ENCODE measurements at places on chromosomes 16 and 17.
A peak's percentile ranks its signal among the peaks of the same experiment; 100 is the strongest.

DNA sequence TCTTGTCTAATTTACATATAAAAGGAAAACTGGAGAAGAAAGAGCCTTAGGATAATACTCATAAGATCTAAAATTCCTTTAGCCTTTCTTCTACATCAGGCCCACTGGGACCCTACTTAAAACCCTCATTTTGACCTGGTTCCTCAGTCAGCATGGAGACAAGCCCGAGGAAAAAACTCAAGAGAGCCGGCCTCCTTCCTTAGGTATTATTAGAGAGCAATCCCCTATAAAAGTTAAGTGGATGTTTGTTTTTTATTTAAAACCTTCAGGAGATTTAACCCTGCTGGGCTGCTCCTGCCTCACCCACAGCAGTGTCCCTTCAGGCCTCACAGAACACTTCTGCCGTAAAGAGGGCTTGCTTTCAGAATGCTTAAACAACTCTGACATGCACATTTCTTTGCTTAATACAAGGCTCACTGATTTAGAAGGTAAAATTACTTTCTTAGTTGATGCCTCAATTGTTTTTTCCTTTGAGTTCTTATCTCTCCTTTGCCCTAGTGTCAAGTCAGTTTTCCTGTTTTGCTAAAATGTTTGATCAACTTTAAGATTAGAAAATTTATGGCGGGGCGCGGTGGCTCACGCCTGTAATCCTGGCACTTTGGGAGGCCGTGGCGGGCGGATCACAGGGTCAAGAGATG is 145.6 kb upstream of the TBX2 start:
- no peak for DNase-seq

GRCh38 chr16:86319585-86320236 is 190.6 kb upstream of the FOXF1 start:
- no peak for DNase-seq

DNA sequence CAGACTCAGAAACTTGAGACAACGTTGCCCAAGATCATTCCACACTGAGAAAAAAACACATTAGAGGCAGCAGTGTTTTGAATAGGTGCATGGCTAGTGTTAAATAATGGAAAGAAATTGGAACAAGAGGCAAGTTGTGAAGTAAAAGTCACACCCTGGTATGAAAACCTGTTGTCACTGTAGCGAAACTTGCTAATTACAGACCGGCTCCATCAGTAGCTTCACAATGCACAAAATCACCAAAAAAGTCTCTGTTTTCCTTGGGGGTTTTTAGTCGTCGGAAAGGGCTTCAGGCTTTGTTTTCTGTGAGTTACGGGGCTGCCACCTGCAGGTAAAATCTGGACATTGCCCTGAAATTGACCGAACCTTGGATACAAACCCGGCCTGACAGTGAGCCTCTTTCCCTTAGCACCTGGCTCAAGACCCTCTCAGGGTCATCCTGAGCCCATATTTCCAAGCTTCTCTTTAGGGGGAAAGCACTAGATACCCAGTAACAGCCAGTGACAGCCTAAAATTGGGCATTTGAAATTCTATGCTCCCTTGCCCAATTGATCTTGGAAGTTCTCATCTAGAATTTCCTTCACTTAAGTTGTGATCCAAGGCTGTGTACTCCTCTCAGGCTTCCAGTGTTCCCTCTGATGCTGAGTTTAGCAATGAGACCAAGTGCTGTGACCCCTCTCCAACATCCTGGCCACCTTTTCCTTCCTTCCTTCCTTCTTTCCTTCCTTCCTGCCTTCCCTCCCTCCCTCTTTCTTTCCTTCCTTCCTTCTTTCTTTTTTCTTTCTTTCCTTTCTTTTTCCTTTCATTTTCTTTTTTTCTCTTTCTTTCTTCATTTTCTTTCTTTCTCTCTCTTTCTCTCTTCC is 7.2 kb upstream of the GRB2 start:
- peak; percentile 77 for DNase-seq

- DNase-seq: no peak
Observed at GRCh38 chr17:16929757-16930520, 42.0 kb downstream of the TNFRSF13B start.

GRCh38 chr16:85500220-85500619 is 112.9 kb upstream of the GSE1 start:
- no peak for DNase-seq
